ENCODE measurements at places on chromosomes 3 and 15.

GRCh38 chr15:76823890-76824289 lies 81.2 kb downstream of the SCAPER start:
- H3K4me1 ChIP-seq = no peaks in the 10 kb centered on the region
- H3K4me3 ChIP-seq = no peak overlapping the region
- no peaks in the 10 kb centered on the region for H3K27me3 ChIP-seq

DNA sequence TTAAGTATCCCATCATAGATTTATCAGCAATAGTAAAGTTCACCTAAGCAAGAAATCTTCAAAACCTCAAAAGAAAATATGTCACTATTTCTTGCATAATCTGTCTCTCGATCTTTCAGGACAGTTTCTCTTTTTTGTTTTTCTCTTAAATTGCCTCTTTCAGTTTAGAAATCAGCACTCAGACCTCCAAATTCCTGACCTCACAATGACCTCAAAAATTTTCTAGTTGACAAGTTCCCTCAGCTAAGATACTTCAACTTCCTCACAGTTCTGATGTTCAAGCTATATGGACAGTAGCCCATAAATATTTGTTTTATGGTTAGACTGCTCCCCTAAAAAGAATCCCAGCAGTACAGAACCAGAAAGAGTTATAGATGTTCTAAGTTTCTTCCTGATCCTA lies 24.1 kb downstream of the SLC24A5 start:
- no peak for DNase-seq
- H3K36me3 ChIP-seq = no peaks in the 10 kb centered on the region
- H3K4me1 ChIP-seq = no peaks in the 10 kb centered on the region
- H3K27me3 ChIP-seq = no peaks in the 10 kb centered on the region

DNA sequence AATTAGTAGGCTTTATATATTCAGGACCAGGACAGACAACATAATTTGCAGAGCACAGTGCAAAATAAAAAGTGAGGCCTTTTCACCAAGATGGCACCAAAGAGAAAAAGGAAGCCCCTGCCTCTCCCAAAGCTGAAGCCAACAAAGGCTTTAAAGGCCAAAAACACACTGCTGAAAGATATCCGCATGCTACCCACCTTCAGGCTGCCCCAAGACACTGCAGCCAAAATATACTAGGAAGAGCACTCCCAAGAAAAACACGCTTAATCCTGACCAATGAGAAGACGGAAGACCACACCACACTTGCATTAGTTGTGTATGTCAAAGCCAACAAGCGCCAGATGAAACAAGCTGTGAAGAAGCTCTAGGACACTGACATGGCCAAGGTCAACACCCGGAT lies 38.0 kb downstream of the PIK3CB start:
- no peak for DNase-seq
- no peak overlapping the region for H3K27ac ChIP-seq
- no peak overlapping the region for H3K4me3 ChIP-seq
- peaks cover 6% of the 10 kb centered on the region for H3K36me3 ChIP-seq
- H3K4me1 ChIP-seq = no peaks in the 10 kb centered on the region
- no peaks in the 10 kb centered on the region for H3K27me3 ChIP-seq

DNA sequence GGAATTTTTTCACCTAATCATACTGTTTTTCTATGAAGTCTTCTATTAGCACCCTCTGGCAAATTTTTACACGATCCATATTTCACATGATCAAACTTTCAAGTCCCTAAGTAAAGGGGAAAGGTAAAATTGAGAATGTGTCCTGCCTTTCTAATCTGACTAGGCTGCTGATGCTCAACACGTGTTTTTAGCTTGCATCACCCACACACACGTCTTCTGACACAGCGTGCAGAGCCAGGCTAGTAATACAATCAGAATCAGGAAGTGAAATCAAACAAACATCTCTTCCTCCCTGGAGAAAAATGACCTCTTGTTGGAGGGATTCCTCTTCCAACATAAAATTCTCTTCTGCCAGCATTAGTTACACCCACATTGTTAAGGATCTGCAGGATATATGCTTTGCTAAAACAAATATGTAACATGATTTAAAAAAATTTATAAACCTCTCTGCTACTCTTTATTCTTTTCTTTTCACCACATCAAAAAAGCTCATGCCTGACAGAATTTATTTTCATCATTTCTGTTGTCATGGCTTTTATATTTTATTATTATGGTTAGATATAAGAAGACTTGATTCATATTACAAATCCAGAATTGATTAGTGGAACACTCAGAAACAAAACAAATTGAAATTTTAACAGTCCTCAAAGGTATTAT lies 122.4 kb downstream of the RAP2B start:
- DNase-seq = peak; percentile 9
- H3K4me3 ChIP-seq = no peak overlapping the region
- no peaks in the 10 kb centered on the region for H3K4me1 ChIP-seq
- no peak overlapping the region for H3K27ac ChIP-seq

DNA sequence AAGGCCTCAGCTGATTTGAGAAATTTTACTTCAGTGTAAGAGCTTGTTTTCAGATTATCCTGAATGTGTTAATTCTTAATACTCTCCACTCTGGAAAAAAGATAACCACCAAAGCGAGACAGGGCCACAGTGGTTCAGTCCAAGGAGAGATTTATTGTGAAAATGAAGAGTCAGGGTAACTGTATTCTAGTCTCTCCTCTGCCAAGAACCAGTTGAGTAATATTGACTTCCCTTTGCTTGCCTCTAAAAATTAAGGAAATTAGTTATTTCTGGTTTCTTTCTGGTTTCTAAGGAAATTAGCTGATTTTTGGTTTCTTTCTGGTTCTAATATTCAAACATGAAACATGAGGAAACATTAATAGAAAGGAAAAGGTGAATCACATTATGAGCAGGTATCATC lies 34.9 kb downstream of the PPP1R2 start:
- peaks cover 12% of the 10 kb centered on the region for H3K36me3 ChIP-seq
- no peaks in the 10 kb centered on the region for H3K4me1 ChIP-seq
- no peak overlapping the region for H3K27ac ChIP-seq
- DNase-seq = no peak

DNA sequence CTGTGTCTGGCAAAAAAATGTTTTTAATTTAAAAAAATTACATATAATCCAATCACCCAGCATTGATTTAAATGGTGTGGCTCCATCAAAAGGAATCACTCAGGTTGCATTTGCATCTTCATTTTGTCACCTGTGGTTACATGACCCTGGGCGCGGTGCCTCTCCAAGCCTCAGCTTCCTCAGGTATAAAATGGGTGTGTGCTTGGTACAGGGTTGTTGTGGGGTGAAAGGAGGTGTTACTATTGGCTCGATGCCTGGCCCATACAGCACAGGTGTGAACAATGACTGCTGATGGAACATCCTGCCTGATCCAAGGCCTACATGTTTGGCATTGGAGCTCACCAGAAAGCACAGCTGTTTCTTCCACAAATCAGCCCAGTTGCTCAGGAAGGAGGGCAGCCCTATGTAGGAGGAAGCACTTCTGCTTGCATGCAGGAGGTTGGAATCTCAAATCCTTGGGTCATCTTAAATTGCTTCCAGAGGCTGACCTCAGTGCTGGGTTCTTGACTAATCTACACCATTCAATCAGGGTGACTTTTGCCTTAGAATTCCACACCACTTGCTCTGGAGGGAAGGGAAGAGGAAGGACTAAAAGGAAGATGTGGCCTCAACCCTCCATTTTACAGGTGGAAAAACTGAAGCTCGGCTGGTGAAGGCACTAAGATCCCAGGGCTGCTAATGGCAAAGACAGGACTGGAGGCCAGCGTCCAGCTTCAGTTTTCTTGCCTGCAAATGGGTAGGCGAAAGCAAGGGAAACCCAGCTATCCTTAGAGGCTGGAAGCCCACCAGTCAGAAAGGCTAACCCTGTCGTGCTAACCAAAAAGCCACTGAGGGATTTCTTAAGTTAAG lies 31.7 kb downstream of the BHLHE40 start:
- peaks cover 21% of the 10 kb centered on the region for H3K4me1 ChIP-seq
- no peak for DNase-seq
- peak overlapping the region; percentile 8 for H3K27ac ChIP-seq
- no peaks in the 10 kb centered on the region for H3K27me3 ChIP-seq
- no peak overlapping the region for H3K4me3 ChIP-seq

DNA sequence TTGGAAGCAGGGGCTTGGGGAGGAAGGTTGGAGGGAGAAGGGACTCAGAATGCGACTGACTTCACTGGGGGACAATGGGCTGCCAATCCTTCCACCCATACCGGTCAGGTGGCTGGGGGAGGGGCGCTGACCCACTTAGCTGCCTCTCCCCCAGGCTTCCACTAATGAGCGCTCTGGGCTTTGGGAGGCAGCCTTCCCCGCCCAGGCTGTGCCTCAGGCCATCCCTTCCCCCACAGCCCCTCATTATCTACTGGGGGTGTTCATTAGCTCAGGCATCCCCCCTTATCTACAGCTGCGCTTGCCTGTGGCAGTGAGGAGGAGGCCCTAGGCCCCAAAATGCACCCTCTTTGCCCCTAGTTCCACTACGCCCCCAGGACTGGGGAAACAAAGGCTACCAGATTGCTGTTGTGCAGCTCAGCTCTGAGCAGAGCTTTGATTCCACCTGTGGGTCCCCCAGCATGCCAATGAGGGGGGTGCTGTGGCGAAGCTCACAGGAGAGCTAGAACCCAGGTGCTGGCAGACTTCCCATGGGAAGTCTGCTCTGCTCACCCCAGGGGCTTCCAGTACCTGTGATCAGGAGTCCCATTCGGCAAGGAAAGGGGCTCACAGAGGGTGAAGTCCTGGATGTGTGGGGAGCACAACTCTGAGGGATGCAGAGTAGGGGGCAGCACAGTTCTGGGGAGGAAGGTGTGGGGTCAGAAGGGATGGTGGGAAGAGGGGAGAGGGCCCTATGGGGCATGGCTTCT lies 29.4 kb upstream of the SEMA3F start:
- no peaks in the 10 kb centered on the region for H3K27me3 ChIP-seq
- no peaks in the 10 kb centered on the region for H3K4me1 ChIP-seq
- peaks cover 10% of the 10 kb centered on the region for H3K36me3 ChIP-seq
- no peak overlapping the region for H3K27ac ChIP-seq
- no peak for DNase-seq
- H3K4me3 ChIP-seq = no peak overlapping the region

- no peak overlapping the region for H3K27ac ChIP-seq
- no peak overlapping the region for H3K4me3 ChIP-seq
- no peaks in the 10 kb centered on the region for H3K27me3 ChIP-seq
- H3K36me3 ChIP-seq = no peaks in the 10 kb centered on the region
- DNase-seq = no peak
- no peaks in the 10 kb centered on the region for H3K4me1 ChIP-seq
Measured at GRCh38 chr3:168807448-168807847, 711.7 kb upstream of the GOLIM4 start.

- H3K36me3 ChIP-seq = peaks cover 14% of the 10 kb centered on the region
- H3K27me3 ChIP-seq = no peaks in the 10 kb centered on the region
- DNase-seq = no peak
- no peak overlapping the region for H3K27ac ChIP-seq
Measured at GRCh38 chr15:48723969-48724368, 78.5 kb upstream of the FBN1 start.

DNA sequence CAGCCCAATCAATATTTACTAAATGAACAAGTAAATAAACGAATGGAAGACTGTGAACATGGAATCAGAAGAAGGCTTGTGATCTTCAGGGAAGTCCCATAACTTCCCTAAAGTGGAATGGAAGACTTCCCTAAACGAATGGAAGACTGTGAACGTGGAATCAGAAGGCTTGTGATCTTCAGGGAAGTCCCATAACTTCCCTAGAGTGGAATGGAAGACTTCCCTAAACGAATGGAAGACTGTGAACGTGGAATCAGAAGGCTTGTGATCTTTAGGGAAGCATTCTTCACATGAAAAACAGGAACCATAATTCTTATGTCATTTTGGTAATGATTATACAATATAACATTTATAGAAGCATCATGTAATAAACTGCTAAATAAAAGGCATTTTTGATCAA lies 38.8 kb downstream of the EOGT start:
- H3K27ac ChIP-seq = no peak overlapping the region
- no peak overlapping the region for H3K4me3 ChIP-seq

DNA sequence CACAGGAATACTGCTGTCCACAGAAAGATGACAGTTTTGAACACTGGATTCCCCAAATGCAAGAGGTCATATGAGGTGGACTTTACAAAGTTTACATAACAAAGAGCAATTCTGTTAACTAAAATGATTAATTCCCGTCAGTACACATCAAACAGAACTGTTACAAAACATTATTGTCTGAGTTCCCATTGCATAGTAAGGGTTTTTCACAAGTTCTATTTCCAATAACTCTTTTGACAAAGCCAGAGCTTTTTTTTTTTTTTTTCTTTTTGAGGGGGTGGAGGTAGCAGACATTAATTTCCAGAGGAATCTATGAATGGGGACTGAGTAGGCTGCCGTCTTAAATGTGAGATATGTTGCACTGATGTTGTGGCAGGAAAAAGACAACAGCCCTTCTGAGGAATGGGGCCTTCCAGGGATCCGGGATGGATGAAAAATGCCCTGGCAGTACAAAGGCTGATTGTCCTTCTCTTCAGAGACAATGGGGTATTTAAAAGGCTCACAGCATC lies 178.1 kb upstream of the KBTBD8 start:
- no peak for DNase-seq
- no peaks in the 10 kb centered on the region for H3K4me1 ChIP-seq
- H3K27ac ChIP-seq = no peak overlapping the region
- H3K36me3 ChIP-seq = no peaks in the 10 kb centered on the region
- no peaks in the 10 kb centered on the region for H3K27me3 ChIP-seq

- H3K27me3 ChIP-seq = no peaks in the 10 kb centered on the region
- peak; percentile 26 for DNase-seq
- H3K4me1 ChIP-seq = no peaks in the 10 kb centered on the region
- no peak overlapping the region for H3K4me3 ChIP-seq
- no peaks in the 10 kb centered on the region for H3K36me3 ChIP-seq
Measured at GRCh38 chr3:27253831-27254230, 115.4 kb downstream of the NEK10 start.

GRCh38 chr3:174303907-174304560 lies 555.1 kb upstream of the NAALADL2 start:
- H3K27me3 ChIP-seq = no peaks in the 10 kb centered on the region
- no peaks in the 10 kb centered on the region for H3K4me1 ChIP-seq
- no peak overlapping the region for H3K4me3 ChIP-seq
- no peak for DNase-seq

DNA sequence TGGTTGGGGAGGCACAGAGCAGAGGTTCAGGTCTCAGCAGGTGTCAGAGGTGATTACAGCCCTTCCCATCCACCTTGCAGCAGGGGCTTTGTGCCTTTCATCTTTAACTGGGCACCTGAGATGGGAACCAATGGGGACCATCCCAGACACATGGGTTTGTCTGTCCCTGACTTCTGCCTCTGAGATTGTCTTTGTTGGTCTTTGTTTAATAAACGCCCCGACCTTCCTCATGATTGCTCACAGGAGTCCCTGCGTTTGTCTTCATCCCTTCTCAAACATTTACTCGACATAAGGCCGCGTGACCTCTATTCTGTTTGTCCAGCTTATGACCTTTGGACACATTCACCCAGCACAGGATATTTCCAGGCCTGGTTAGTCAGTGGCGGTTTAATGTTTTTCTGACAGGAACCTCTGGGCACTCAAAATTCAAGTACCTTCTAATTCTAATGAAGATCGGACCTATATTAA lies 5.9 kb downstream of the ZSCAN2 start:
- no peak overlapping the region for H3K4me3 ChIP-seq
- DNase-seq = no peak
- H3K36me3 ChIP-seq = peaks cover 61% of the 10 kb centered on the region
- H3K4me1 ChIP-seq = peaks cover 40% of the 10 kb centered on the region

Data from DND-41 (cell line).